ENCODE measurements at places on chromosomes 7 and 10.
A peak's percentile ranks its signal among the peaks of the same experiment; 100 is the strongest.

- DNase-seq, result no peak
Measured at GRCh38 chr10:60574388-60574787, 184.7 kb upstream of the ANK3 start.

GRCh38 chr7:142359694-142360279 lies 101.9 kb upstream of the PRSS58 start:
- DNase-seq, result no peak

- DNase-seq, result no peak
Measured at GRCh38 chr10:70604106-70604505, 1.6 kb upstream of the PRF1 start.

GRCh38 chr10:25725917-25726716 lies 207.9 kb upstream of the MYO3A start:
- DNase-seq, result no peak

- DNase-seq, result peak; percentile 39
Measured at GRCh38 chr7:452226-452751, 67.4 kb downstream of the PDGFA start.

- DNase-seq, result no peak
Measured at GRCh38 chr10:116632596-116633215, 12.0 kb downstream of the PNLIPRP2 start.

DNA sequence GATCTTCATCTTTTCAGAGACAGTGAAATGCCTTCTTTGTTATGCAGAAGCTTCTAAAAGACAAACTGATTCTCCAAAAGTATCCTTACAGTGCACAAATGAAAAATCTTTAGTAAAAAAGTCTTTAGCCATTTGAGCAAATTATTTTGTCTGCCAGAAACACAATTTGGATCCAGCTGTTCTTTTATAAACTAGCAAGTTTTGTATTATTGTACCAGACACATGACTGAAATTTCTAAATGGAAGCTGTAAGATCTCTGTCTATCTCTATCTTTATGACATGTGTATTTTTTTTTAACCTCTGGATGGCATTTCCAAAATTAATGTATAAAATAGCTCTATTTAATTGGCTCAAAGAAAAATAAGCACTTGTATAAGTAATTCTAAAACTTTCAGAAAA lies 68.3 kb downstream of the VIPR2 start:
- no peak for DNase-seq

DNA sequence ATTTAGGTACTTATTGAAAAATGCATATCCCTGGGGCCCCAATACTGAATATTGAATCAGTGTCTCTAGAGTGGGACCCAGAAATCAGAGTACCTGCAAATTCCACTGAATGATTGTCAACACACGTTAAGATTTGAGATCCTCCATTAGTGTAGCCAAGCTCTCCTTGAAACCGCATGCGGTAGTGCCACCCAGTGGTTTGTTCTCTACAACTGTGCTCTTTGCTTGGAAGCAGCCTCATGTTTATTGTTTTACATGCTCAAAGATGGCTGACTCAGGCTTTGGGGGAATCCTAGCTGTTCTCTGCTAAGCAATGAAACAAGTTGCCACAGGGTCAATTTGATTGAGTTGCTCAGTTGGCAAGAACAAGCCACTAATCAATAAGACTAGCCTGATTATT lies 340.2 kb upstream of the CELF2 start:
- peak; percentile 15 for DNase-seq

DNA sequence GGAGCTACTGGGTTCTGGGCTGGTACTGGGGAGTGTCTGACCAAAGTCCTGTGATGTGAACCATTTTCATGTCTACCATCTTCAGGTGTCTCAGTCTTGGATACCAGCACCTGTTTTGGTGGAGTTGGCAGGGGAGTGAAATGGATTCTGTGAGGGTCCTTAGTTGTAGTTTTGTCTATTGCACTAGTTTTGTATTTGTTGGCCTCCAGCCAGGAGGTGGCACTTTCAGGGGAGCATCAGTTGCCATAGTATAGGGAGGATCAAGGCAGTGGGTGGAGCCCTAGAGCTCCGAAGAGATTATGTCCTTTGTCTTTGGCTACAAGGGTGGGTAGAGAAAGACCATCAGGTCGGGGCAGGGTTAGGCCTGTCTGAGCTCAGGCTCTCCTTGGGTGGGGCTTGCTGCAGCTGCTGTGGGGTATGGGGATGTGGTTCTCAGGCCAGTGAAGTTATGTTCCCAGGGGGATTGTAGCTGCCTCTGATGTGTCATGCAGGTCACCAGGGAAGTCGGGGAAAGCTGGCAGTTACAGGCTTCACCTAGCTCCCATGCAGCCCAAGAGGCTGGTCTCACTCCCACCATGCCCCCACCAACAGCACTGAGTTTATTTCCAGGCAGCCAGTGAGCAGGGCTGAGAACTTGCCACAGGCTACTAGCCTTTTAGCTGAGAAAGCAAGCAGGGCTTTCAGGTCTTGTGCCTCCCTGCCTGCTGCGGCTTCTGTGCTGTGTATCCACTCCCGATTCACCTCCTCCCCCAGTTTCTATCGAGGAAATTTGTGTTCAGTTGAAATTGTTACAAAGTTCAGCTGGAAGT lies 153.1 kb downstream of the ZNF365 start:
- no peak for DNase-seq

- DNase-seq, result no peak
Measured at GRCh38 chr10:117398029-117398428, 22.8 kb upstream of the PDZD8 start.

GRCh38 chr10:43943119-43943817 lies 294.6 kb upstream of the ZNF32 start:
- no peak for DNase-seq

DNA sequence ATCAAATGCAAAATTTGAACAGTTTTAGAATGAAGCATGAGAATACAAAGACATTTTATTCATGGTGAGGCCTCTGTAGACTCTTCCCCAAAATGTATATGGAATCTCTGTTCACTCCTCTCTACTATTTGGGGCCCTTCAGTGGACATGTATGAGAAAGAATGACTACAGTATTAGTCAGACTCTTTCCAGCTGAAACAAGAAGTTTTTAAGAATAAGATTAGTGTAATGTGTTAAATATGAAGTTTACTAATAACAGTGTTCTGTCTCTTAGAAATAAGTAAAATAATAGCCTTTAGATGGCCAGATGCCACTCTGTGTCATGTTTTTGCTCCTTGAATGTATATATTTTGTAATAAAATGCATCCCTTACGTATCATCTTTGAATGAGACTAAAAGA lies 585.6 kb downstream of the SUGCT start:
- DNase-seq, result no peak

DNA sequence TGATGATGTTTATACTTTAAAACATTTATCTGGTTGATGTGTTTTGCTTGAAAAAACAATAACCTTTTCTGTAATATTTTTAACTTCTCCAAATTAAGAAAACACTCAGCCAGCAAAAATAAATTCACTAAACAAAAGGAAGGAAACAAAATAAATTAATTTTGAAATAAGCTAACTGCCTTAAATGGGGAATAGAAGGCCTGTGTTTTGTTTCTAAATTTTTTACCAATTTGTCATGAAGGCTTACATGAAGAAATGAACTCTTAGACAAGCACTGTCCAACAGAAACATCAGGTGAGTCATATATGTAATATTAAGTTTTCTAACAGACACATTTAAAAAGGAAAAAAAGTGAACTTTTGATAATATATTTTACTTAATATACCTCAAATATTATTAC lies 68.5 kb downstream of the LRRN3 start:
- DNase-seq, result no peak

GRCh38 chr10:97335188-97335619 lies 675 bp upstream of the FRAT2 start:
- no peak for DNase-seq

DNA sequence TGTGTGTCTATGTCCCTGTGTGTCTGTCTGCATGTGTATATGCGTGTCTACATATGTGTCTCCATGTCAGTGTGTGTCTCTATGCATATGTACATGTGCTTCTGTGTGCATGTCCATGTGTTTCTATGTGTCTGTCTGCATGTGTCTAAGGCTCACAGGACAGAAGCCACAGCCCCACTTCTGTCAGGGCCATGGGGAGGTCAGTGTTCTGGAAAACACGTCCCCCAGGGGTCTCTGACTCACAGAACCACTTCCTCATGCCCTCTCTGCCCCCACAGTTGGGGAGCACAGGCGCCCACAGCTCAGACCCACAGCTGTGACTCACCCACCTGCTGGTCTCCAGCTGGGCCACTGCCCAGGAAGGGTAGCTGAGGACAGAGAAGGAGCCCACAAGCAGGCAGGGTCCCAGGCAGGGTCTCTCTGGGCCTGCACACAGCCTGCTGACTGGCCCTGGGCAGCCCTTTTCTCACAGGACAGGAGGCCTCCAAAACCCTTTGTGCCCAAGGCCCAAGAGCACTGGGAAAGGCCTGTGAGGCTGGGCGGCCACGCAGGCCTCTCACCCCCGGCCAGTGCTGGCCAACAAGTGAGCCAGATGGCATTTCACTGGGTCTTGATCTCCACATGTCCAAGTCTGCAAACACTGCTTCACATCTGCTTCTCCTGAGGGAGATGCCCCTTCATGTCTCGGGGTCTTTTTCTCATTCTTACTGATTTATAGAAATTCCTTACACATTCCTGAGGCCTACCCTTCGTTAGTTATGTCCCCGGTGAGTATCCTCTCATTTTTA lies 102.9 kb upstream of the FAM20C start:
- no peak for DNase-seq

DNA sequence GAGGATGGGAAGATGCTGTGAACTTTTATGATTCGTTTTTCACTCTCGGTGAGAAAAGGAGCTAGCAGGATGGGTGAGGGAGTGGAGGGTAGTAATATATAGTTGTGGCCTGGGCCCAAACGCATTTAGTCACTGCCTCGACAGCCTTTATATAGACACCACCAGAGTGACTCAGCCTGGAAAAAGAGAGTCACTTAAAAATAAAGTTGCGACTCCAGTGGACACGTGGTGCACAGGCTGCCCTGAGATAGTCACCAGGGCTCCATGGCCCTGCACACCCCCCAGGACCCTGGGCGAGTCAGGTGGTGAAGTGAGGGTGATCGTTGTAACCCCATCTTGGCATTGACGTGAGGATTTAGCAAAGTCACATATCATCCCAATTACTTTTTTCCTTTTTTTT lies 106.7 kb downstream of the CUX1 start:
- no peak for DNase-seq

DNA sequence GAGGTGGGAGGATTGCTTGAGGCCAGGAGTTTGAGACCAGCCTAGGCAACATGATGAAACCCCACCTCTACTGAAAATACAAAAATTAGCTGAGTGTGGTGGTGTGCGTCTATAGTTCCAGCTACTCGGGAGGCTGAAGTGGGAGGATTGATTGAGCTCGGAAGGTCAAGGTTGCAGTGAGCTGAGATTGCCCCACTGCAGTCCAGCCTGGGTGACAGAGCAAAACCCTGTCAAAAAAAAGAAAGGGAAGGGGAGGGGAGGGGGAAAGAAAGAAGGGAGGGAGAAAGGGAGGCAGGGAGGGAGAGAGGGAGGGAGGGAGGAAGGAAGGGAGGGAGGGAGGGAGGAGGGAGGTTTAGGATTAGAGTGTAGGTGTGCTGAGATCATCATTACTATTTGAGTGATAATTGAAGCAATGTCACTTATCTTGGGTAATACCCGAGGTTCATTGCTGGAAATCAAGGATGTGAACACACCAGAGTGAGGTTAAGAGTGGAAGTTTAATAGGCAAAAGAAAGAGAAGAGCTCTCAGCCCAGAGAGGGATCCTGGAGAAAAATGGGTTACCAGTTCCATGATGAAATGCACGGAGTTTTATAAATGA lies 27.6 kb downstream of the VCL start:
- no peak for DNase-seq

GRCh38 chr7:21028186-21028585 lies 241.5 kb upstream of the SP8 start:
- no peak for DNase-seq

DNA sequence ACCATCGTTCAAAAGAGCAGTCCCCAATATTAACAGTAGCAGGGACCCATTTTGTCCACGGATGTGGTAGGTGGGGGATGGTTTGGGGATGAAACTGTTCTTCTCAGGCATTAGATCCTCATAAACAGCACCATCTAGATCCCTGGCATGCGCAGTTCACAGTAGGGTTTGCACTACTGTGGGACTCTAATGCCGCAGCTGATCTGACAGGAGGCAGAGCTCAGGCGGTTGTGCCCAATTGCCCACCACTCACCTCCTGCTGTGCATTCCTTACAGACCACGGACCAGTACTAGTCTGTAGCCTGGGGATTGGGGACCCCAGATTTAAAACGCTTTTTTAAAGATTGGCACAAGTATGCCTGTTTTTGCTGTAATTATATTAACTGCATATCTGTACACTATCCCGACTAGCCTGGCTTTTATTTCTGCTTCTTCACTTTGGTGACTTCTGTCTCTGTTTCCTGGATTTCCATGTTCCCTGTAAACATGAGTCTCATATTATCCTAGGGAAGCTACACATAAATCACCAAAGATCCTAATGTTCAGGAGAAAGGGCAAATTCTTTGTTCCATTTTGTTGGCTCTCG lies 163.3 kb upstream of the AKR1E2 start:
- DNase-seq, result no peak

GRCh38 chr7:55132890-55133551 lies 114.2 kb downstream of the EGFR start:
- no peak for DNase-seq

GRCh38 chr10:1044964-1045363 lies 4.0 kb downstream of the IDI1 start:
- no peak for DNase-seq

GRCh38 chr7:33933611-33934281 lies 28.4 kb downstream of the BMPER start:
- no peak for DNase-seq

GRCh38 chr7:155166673-155167370 lies 96.7 kb downstream of the HTR5A start:
- DNase-seq, result no peak

- no peak for DNase-seq
Measured at GRCh38 chr10:11958956-11959355, 83.7 kb downstream of the UPF2 start.

- no peak for DNase-seq
Measured at GRCh38 chr7:31935124-31936054, 134.8 kb downstream of the PDE1C start.

DNA sequence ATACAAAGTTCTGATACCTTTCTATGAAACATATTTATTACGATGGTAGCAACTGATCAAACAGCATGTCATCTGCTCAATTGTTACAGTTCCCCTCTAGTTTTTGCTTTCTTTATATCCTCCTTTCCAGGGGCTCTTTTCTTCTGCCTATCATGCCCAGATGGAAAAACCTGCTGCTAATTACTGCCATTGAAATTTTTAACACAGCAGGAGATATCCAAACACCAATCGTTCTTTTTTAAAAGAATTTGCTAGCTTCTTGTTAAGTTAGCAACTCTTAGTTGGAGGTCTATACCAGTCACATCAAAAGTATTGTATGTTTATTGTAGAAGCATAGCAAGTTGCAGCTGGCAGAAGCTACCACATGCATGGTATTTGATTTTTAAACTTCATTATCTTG lies 768.5 kb downstream of the NXPH1 start:
- DNase-seq, result no peak

DNA sequence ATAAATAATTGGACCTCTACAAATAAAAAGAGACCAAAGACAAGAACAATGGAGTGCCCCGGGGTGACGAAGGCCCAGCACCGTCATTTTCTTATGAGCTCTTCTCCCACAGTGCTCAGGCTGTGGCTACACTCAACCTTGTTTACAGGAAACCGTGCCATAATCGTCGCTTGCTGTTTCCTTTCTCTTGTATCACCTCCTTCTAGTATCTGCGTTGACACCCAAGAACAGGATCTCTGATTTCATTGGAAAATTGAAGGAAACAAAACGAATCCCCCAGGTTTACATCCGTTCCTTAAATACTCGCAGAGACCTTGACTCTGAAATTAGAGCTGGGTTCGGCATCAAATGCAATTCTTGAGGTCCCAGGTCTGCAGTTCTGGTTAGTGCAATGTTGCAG lies 1.7 kb upstream of the IGFBP3 start:
- DNase-seq, result no peak

GRCh38 chr10:45064998-45065397 lies 64.3 kb downstream of the ZNF22 start:
- DNase-seq, result no peak
